Naive thymus-derived CD8-positive, alpha-beta T cell (primary cell): ENCODE measurements at places on chromosomes 3 and 15. TPM values are rescaled to one million over a fixed set of nuclear protein-coding genes. Genes with fewer than 3 reads are reported as not detected.

- DNase-seq, result no peak
Measured at GRCh38 chr3:45055411-45056143, 29.5 kb downstream of the CLEC3B start.

DNA sequence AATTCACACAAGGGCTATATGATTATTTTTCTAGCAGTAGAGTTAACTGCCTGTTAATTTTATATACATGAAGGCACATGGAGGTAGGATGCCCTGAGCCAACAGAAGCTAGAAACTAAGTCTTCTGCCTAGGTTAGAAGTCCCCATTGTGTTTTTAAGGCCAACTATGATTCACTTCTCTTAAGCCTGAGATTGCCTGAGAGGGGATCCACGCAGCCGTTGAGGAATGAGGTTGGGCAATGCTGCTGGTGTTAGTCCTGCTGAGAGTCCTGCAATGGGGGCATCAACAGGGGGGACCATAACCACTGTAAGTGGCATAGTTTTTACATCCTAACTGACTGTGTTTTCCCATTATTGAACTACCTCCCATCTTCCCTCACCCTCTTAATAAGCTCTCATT lies 60.1 kb upstream of the PFN2 start:
- DNase-seq, result no peak

GRCh38 chr3:38454884-38455638 lies 1.4 kb downstream of the ACVR2B start:
- DNase-seq, result peak; percentile 21

GRCh38 chr3:45105855-45106671 lies 40.1 kb downstream of the CDCP1 start:
- peak; percentile 46 for DNase-seq

DNA sequence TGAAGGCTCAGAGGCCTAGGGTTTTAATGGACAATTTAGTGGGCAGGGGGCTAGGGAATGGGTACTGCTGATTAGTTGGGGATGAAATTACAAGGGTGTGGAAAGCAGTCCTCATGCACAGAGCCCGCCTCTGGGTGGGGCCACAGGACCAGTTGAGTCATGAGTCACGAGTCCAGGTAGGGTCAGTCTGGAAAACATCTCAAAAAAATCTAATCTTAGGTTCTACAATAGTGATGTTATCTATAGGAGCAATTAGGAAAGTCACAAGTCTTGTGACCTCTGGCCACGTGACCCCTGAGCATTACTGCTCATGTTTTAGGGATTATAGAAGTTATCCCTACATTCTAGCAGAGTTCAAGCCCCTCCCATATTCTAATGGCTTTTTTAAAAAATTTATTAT lies 18.6 kb upstream of the IREB2 start:
- no peak for DNase-seq

DNA sequence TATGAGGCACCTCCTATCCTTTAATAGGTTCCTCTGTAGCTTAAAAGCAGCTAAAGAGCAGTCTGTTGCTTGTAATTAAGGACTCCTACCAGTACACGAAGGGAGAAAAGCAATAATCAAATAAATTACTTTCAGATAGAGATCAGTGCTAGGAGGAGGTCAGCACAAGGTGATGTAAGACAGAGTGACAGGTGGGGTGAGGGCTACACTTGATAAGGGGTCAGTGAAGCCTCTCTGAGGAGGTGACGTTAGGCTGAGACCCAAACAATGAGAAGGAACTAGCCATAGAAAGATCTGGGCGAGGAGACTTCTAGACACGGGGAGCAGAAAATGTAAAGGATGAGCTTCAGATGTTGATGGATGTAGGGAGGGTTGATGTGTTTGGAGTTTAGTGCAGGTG lies 57.7 kb upstream of the BLM start:
- no peak for DNase-seq

DNA sequence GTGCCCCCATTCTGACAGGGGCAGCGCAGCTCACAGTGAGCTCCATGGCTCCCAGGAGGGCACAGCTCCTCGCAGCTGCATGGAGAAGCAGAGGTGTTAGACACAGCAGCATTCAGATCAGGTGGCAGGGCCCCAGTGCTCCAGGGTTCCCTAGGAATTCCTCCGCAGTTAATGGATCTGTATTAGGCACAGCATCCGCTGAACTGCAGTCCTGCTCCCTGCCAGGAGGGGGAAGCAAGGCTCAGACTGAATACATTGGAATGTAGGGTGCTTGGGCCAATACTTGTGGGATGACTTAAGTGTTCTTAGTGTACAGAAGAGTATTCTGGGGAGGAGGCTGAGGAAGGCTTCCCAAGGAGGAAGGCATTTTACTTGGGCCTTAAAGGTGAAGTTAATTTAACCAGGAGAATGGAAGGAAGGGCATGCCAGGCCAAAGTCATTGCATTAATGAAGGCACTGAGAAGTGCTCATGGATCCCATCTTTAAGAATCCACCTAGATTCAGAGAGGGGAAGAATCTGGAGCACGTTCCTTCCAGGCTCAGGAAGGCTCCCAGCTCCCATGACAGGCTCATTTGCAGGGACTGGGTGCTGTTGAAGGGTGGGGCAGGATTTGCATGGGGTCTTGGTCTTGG lies 111.6 kb downstream of the RAB11A start:
- DNase-seq, result no peak

DNA sequence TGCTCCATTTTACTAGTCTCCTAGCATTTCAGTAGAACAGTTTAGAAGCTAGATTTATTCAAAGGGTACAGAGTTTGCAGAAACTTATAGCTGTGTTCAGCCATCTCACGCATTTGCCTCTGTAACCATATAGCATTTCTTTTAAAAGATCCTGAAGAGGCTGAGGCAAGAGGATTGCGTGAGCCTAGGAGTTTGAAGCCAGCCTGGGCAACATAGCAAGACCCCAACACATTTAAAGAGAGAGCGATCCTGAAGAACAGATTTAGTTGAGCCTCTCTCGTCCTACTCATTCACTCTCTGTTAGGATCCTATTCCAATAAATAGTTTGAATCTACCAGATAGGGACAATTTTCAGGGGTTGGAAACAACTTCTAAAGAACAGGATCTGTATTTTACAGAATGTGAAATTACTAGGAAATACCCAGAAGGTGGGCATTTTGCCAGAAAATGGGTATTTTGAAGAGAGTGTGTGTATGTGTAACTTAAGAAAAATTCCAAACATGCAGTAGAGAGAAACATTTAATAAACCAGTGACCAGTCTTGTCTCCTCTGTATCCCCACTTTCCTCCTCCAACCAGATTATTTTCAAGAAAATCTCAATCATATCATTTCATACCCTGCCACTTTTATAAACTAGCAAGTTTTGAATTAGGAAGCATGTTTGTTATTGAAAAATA lies 4.5 kb downstream of the EIF3J start:
- DNase-seq, result no peak

GRCh38 chr3:14915636-14916222 lies 31.7 kb upstream of the NR2C2 start:
- DNase-seq, result peak; percentile 41

GRCh38 chr3:78967061-78967460 lies 800.7 kb downstream of the ROBO1 start:
- DNase-seq, result no peak

DNA sequence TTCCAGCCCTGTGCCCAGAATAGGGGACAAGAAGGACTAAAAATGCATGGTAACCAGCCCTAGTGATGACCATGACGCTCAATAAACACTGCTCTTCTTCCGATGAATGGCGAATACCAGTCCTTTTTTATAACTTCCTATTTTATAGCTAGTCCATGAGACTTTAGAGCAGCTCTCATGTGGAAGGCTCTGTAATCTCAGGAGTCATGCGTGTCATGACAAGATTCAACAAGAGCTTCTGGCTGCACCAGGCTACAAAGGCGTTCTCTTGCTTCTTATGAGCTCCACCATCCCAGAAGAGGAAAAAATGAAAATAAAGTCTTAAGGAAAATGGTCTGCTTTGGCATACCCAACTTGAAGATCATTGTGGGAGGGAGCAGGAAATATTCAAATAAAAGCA lies 141.0 kb downstream of the TMCO5A start:
- DNase-seq, result no peak

GRCh38 chr3:101719604-101720185 lies 4.7 kb upstream of the CEP97 start:
- DNase-seq, result no peak

- DNase-seq, result no peak
Measured at GRCh38 chr3:112623213-112623612, 17.7 kb downstream of the CCDC80 start.

GRCh38 chr3:102715030-102715697 lies 280.3 kb downstream of the ZPLD1 start:
- no peak for DNase-seq

Gene CCR2
- 0.16 TPM for total RNA-seq

Gene SLC24A5
- total RNA-seq, result not detected

Gene UBE2E1
- total RNA-seq, result 65.6 TPM

Gene FGF12
- not detected for total RNA-seq

Gene OR5K2
- total RNA-seq, result not detected
